ENCODE measurements at places on chromosomes 12 and 14.

DNA sequence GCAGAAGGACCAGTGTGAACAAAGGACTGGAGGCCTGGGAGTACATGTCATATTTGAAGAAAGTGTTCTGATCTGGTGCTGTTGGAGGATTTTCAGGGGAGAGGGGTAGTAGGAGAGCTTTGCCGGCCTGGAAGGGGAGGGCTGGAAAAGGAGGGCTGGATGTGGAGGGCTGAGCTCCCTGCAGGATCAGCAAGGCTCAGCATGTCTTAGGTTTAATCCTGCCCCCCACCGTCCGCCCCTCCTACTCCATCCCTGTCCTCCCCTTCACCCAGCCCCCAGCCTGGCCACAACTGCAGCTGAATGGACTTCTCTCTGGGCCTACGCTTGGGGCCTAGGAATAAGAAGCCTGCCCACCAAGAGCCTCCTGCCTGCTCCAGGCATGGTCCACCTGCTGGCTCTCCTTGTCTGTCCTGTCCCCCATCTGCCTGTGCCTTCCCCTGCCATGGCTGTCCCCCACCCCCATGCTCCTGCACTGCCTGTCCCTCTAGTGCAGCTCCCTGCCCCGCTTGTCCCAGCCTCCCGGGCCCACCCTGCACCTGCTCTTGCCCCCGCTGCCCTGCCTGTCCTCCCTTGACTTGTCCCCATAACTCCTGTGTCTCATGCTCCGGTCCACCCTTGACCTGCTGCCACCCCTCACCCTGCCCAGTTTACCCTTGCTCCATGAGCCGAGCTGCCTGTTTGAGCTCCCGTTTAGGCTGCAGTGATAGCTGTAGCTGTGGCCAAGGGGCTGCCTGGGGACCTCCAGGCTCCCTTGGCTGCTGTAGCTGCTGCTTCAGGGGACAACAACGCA lies 9.8 kb upstream of the RARG start:
- no peak for DNase-seq

GRCh38 chr12:123286652-123287373 lies 15.2 kb upstream of the CDK2AP1 start:
- no peak for DNase-seq

GRCh38 chr14:55819610-55820304 lies 239.8 kb downstream of the KTN1 start:
- DNase-seq, result no peak

DNA sequence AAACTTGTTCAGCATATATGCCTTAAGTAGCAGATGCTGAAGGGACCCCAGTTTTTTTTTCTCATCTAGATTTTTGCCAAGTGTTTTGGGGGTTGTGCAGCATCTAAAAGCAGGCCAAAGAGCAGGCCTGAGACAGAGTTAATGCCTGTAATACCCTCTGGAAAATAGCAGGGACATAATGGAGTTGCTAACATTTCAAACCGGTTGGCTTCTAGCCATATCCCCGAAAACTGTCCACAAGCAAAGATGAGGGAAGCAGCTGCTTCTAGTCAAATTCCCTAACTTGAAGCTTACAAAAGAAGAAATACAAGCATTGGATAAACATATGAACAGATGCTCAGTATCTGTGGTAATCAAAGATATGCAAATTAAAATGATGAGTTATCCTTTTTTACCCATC lies 52.1 kb upstream of the AEBP2 start:
- DNase-seq, result no peak

GRCh38 chr12:108629824-108630476 lies 3.7 kb downstream of the SELPLG start:
- DNase-seq, result no peak

DNA sequence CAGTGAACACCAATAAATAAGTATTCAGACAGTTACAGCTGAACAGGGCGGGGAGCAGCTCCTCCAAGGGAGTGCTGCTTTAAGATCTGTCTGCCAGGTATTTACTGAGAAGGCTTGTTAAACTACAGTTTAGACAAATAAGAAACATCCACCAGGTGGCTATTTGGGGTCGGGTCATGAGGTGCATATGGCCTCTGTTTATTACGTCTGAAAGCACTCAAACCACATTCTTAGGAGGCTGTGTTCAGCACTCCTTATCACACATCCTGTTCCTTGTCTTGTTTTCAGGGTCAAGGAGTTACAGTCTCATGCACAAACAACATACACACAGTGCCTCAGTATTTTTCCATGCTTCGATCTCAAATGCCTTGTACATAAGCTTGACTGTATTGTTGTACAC lies 78.8 kb downstream of the KCNMB4 start:
- DNase-seq, result no peak

DNA sequence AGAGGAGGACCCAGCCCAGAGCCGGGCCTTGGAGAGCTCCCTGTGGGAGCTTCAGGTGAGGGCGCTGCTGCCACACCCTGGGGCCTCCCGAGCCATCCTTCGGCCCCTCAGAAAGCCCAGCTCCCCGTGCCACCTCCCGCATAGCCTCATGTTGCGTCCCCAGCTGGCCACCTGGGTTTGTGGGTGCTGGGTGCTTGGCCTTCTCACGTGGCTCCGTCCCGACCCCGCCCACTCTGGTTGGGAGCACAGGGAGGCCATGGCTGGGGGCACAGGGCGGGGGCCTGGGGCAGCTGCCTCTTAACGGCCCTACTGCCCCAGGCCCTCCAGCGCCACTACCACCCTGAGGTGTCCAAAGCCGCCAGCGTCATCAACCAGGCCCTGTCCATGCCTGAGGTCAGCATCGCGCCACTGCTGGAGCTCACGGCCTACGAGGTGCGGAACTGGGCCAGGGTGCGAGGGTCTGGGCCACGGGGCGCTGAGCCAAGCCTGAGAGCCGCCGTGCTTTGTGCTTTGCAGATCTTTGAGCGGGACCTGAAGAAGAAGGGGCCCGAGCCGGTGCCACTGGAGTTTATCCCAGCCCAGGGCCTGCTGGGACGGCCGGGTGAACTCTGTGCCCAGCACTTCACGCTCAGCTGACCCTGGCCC lies 7.6 kb downstream of the NOC4L start:
- DNase-seq, result no peak

GRCh38 chr14:103031956-103032355 lies 25.4 kb downstream of the CDC42BPB start:
- no peak for DNase-seq

DNA sequence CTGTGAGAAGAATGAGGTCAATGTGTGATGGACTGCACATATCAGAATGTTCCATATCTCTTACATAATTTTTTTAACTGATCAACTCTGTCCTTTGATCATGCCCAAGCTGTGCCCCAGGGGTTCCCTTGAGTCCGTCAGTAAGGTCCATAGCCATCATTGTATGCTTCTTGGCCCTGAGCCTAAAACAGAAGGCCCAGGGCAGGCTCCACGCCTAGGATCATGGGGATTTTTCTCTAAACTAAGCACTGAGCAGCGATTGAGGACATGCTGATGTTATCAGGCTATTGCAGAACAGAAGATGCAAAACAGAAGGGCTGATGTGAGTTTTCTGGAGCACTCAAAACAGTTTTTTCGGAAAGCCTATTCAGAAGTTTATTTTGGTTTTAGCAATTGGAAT lies 20.9 kb downstream of the RNASE9 start:
- no peak for DNase-seq

GRCh38 chr12:32902287-32902997 lies 5.9 kb upstream of the PKP2 start:
- no peak for DNase-seq

GRCh38 chr12:119869720-119870119 lies 7.4 kb downstream of the CIT start:
- DNase-seq, result no peak

DNA sequence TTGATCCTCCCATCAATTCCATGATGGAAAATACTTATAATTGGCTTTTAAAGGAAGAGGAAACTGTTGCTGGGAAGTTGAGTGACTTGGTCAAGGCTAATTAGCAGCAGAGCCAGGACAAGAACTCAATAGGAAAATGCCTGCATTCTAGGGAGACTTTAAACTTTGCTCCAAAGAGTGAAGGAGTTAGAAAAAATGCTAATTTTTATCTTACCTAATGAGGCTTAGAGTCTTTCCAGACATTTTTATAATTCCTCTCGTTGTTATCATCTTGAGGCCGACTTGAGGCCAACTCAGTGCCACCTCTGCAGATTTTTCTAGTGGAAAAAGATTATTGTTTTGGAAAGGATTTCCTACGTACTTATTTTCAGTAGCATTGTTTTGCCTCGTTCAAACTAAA lies 344.6 kb downstream of the ETNK1 start:
- DNase-seq, result no peak

DNA sequence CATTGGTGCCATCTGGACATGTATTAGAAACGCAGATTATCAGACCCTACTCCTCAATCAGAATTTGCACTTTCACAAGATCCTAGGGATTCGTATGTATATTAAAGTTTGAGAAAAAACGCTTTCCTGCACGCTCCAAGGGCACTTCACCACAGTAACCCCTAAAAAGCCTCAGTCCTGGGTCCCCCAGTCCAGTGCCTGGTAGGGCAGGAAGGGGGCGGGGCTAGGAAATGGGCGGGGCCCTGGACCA lies 369 bp downstream of the DEPDC4 start:
- no peak for DNase-seq

GRCh38 chr12:119700078-119700477 lies 32.1 kb downstream of the PRKAB1 start:
- no peak for DNase-seq

GRCh38 chr14:97329701-97330100 lies 532.5 kb downstream of the VRK1 start:
- DNase-seq, result no peak

- no peak for DNase-seq
These were observed 25.4 kb upstream of the PELI2 start for GRCh38 chr14:56092763-56093162.

DNA sequence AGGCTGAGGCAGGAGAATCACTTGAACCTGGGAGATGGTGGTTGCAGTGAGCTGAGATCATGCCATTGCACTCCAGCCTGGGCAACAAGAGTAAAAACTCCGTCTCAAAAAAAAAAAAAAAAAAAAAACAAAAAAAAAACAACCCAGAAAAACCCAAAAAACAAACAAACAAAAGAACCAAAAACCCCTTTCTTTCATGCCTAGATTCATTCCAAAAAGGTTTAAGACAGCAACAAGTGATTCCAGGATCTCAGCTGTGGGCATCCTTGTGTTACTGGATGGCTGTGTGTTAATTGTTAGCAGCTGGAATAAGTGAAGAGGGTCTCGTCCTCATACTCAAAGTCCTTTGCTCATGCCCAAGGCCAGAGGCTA lies 9.4 kb downstream of the GPRC5A start:
- no peak for DNase-seq

- DNase-seq, result no peak
These were observed 42.9 kb downstream of the DAD1 start for GRCh38 chr14:22545842-22546721.

- DNase-seq, result no peak
These were observed 37.4 kb downstream of the DAD1 start for GRCh38 chr14:22551605-22551997.

GRCh38 chr12:120102189-120103043 lies 14.1 kb downstream of the RAB35 start:
- no peak for DNase-seq

DNA sequence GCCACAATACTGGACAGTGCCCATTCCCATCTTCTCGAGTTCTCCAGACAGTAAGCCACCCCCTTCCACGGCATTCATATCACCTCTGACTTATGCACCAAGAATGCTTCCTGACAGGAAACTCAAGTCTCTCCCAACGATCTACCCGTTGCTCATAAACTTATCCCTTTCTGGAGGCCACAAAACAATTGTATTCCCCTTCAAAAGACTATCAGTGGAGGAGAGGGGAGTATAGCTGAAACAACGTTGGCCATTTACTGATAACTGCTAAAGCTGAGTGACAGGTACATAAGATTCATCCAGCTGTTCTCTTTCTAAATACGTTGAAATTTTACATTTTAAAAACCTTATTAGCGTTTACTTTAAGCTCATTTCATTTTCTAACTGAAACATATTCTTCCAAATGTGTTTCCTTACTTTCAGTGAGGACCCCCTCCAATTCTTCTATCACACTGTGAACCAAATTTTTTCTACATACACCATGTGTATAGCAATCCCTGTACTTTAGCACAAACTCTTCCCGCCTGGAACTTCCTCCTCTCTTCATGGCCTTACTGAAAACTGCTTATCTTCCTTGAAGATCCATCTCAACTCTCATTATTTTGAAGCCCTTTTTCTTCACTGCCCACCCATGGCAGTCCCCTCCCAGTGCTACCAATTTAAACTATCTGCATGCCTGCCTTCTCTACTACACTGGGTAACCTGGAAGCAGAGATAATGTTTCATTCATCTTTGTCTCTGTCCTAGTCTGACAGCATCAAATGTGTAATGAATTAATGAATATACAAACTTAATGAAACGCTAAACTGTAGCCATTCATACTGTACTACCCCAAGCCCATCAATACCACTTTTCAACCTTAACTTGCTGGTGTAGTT lies 28.8 kb downstream of the ATXN2 start:
- no peak for DNase-seq

DNA sequence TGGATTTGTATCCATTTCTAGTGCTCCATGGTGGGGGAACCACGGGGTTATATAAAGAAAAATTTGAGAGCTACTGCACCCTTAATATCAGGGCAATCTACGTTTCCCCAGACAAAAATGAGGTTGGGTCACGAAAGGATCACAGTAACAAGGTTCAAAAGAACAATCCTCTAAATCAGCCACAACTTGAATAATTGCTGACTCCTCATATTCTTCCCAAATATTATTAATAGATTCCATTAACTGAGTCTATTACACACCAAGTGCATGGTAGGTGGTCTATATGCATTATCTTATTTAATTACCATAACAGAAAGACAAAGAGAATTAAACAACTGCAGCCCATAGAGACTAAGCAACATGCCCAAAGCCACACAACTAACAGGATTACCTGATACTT lies 438.2 kb downstream of the ETNK1 start:
- no peak for DNase-seq

GRCh38 chr14:76015668-76016067 lies 30.1 kb downstream of the IFT43 start:
- no peak for DNase-seq

- no peak for DNase-seq
These were observed 33.9 kb upstream of the VASH1 start for GRCh38 chr14:76727384-76727783.

DNA sequence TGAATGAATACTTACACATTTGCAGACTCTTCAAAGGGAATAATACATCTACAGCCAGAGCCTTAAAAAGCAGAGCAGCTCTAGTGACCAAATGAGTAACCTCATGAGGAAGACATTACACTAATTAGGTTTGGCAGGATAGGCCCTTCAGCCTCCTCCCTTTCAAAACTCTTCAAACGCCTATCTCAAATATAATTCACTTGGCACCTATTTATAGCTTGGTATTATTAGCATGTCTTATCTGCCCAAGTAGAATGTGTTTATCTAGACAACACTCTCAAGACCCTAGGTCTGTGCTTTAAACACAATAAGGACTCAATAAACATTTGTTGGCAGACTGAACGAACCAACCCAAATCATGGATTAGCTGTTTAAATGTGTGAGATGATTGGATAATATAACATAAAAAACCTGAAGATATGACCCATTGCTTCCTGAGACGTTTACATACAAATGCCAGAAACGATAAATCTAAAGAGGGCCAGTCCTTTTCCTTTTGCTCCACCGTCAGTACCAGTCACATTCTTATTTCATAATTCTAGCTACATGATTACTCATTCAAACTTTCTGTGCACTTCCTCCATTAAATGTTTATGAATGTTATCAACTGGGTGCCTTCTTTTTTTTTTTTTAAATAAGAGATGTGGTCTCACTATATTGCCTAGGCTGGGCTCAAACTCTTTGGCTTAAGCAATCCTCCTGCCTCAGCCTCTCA lies 123.3 kb downstream of the CEP83 start:
- DNase-seq, result no peak

Measured in iPS DF 6.9 (cell line).